Hypothalamus (tissue), 51 donors: ENCODE measurements at places on chromosomes 11 and 22.

DNA sequence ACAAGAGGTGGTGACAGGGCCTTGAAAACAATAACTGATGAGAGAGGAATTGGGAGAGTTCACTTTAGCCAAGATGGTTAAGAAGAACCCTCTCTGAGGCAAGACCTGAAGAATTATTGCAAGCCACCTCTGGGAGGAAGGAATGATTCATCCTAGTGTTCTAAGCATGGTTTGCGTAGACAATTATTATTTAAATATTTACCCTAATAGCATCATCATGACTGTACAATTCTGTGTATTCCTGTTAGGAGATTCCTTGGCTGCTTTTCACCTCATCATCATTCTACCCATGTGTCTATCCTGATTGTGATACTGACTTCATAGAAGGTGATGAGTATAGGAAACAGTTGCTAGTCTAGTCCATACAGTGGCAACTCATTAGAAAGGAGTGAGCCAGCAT, 264.4 kb downstream of the DDX10 start:
- no peak for DNase-seq

- DNase-seq: no peak
These were observed 56.3 kb upstream of the ADSL start for GRCh38 chr22:40289991-40290459.

DNA sequence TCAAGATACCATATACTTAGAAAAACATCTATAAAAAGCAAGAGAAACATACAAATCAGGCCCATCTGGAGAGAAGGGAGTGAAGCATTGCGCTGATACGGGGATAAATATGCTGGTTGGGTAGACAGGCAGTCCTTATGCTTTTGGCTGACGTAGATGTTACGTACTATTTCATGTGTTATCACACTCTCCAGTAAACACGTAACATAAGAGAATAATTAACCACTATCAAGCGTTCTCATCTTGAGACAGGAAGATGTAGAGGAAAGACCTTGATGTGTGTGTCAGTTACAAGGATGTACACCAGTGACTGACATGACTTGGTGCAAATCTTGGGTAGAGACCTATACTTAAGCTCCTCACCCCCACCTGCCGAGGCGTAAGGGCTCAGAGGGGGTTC, 86.7 kb upstream of the PRODH start:
- no peak for DNase-seq

DNA sequence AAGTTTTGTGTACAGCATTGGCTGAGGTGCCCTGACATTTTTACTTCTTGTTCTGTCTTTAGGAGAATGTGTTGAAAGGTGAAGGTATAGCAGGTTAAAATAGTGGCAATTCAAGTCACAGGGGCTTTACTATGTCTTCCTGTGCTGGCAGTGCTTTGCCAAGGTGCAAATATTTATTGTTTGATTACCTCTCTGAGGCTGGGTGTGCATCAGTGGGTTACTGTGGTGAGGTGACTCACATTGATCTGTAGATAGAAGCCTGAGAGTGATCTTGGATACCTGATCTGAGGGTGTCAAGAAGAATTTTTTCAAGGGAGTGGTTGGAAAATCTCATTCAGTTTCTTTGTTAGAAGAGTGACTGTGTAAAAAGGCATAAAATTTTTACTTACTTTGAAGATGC, 90.0 kb downstream of the ARHGAP42 start:
- DNase-seq: no peak

GRCh38 chr11:116615211-116615865, 157.4 kb downstream of the BUD13 start:
- no peak for DNase-seq

- DNase-seq: peak; percentile 79
These were observed at the start of gene LUZP2 for GRCh38 chr11:24496736-24497725. LUZP2 (plus strand) TSS chr11:24497053.

- no peak for DNase-seq
These were observed 10.8 kb downstream of the PMM1 start for GRCh38 chr22:41578818-41579217.

DNA sequence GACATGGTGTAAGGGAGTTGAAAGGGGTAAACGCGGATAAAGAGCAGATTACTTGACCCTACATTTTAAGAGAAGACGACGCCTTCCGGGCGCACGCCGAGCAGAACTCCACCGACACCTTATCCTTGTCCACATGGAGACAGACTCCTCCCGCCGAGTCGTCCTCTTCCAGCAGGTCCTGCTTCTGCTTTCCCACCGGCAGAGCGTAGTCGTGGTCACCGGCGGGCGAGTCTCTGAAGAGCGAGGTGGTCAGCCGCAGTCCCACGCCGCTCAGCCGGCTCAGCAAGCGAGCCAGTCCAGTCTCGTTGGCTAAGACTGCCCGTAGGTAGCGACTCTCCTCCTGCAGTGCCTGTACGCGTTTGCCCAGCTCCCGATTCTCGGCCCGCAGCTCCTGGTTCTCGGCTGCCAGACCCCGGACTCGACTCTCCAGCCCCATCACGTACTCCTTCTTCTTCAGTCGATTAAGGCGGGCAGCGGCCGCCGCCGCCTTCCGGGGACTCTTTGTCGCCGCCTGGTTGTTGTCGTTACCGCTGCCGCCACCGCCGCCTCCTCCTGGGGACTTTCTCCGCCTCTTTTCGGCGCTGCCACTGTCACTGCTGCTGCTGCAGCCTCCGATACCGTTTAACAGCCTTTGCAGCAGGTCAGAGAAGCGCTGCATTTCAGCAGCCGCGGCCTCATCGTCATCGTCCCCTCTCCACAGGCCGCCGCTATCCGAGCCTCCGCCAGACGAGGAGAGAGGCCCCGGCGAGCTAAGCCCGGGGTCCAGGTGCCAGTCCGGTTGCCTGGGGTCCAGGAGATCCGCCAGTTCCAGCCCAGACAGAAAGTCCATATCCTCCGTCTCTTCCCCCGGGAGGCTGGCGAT, 945 bp downstream of the CREBZF start:
- DNase-seq: peak; percentile 52

DNA sequence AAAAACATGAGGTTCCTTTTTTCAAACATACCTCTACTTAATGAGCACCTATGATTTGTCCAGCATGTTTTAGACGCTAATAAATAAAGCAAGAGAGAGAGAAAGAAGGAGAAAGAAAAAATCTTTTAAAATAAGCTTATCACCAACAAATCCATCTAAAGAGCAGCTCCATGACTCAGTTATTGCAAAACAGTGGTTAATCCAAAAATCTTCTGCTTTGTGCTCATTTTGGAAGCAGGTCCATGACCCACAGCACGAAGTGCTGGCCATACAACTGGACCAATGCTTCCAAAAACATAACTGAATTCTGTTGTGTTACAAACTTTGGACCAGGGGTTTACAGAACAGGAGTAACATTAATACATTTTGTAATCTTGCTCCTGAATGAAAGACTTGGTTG, 696.6 kb downstream of the KCNA4 start:
- no peak for DNase-seq

- DNase-seq: no peak
These were observed 198.2 kb upstream of the POU2AF2 start for GRCh38 chr11:111047374-111047773.

DNA sequence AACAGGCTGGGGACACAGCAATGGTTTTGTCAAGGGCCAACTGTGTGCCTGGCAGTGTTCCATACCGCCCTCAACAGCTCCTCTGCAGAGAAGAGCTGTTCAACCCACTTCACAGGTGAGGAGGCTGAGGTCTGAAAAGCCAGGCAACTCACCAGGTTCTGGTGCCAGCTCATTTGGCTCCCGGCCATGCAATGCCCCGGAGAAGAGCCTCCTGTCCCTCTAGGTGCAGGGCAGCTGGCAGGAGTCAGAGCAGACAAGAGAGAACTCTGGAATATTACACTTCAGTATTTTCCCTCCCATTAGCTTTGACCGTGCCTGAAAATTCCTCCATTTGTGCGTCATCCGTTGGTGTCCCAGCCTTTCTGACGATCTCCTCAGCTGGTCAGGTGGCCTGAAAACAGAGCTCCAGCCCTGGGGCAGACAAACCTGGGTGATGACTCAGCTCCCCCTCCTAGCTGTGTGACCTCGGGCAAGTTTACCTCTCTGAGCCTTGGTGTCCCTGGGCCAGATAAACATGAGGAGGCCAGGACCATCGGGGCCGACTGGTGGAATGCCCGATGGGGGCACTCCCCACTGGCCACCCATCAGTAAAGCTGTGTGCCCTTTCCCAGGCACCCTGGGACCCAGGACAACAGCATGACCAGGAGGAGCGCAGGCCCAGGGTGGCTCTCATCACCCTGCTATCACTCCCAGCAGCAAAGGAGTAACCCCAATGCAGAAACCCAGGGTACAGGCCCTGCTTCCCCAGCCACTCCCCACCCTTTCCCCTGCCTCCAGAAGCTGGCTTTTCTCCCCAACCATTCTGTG, 9.6 kb upstream of the C1QTNF6 start:
- DNase-seq: no peak

DNA sequence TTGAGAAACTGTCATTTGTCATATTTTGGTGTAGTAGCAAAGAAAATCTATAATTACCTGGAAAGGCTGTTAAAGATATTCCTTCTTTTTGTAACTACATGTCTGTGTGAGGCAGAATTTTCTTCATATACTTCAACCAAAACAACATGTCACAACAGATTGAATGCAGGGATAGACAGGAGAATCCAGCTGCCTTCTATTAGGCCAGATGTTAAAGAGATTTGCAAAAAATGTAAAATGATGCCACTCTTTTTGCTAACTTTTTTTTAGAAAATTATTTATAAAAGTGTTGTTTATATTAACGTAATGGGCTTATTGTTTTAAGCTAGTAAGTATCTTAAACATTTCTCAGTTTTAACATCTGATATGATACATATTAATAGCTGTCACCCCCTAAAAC, 12.7 kb downstream of the DGKZ start:
- DNase-seq: no peak

GRCh38 chr22:37331034-37331428, 48.7 kb downstream of the CYTH4 start:
- no peak for DNase-seq

GRCh38 chr11:111097191-111097590, 148.3 kb upstream of the POU2AF2 start:
- no peak for DNase-seq
